CD4-positive, alpha-beta T cell treated with Interleukin-10 for 1 hour (primary cell): ENCODE measurements at places on chromosomes 1 and 21.

- DNase-seq, result no peak
Measured at GRCh38 chr1:147641291-147641690, 29.0 kb downstream of the ACP6 start.

DNA sequence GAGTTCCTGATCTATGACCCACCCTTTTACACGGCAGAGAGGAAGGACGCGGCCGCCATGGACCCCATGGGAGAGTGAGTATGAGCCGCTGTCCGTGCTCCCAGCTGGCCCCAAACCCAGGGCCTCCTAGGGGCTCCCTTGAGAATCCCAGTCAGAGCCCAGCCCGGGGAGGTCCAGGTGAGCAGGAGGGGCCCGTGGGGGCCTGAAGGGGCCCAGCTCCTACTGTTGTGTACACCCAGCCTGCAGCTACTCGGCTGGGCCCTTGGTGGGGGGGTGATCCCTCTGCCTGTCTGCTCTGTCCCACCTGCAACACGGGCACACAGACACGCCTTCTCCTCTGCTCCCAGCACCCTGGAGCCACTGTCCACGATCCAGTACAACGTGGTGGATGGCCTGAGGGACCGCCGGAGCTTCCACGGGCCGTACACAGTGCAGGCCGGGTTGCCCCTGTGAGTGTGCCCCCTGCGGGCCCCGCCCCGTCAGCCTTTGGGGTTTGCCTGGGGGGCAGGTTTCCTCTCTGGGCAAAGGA is 28.6 kb upstream of the LRRC3 start:
- no peak for DNase-seq

DNA sequence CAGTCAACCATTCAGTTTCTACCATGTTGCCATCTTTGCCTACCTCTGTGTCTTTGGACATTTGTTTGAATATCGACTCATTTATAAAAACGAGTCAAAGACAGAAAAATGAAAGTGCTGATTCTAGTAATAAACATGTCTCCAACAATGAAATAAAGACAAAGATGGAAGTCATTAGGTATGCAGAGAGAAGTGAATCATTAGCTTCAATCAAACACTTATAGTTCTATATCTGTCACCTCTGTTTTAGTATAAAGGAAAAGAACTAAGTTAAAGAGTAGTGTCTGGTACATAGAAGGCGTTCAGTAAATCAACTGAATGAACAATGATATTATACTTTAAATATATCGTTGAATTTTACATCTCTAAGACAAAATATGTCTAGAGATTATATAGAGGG is 1.7 kb upstream of the TSPAN2 start:
- DNase-seq, result no peak

GRCh38 chr1:78255383-78255782 is 209.6 kb downstream of the GIPC2 start:
- DNase-seq, result no peak

DNA sequence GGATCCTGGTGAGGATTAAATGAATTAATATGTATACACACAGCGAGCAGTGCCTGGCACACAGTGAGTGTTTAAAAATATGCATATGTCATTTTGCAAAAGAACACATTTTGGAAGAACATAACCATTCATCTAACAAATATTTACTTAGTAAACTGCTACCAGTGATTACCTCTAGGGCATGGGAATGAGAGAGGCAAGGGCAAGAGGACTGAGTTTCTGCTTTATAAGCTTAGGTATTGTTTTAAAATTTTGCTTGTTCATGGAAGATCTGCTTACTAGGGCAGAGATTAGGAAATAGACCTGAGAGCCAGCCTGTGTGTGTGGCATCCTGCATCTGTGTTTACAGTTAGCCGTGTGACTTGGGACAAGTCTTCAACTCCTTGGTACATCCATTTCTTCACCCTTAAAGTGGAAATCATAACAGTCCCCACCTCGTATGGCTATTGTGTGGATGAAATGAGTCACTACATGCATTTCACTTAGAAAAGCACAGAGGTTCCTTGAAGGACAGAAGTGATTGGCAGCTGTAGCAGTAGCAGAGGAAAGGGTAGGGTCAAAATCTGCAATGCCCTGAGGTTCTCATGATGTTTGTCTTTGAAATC is 198.5 kb upstream of the FMN2 start:
- DNase-seq, result no peak

- DNase-seq, result no peak
Measured at GRCh38 chr1:110594456-110595352, 11.5 kb downstream of the KCNA2 start.

- no peak for DNase-seq
Measured at GRCh38 chr1:208413006-208413405, 168.8 kb upstream of the PLXNA2 start.

DNA sequence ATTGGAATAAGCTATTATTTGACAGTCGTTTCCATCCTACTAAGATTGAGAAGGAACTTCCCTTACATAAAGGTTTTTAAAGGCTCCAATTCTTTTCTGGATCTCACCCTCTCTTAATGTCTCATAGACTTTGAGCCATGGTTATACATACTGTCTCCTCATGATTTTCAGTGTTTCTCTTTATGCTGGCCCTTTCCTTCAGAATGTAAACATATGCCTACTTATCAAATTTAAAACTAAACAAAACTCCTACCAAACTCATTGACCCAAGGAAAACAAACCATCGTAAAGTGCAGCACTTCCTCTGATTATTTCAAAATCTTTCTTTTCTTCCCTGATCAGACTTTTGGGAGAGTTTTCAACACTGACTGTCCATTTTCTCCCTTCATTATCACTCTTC is 163.4 kb upstream of the DPYD start:
- no peak for DNase-seq

DNA sequence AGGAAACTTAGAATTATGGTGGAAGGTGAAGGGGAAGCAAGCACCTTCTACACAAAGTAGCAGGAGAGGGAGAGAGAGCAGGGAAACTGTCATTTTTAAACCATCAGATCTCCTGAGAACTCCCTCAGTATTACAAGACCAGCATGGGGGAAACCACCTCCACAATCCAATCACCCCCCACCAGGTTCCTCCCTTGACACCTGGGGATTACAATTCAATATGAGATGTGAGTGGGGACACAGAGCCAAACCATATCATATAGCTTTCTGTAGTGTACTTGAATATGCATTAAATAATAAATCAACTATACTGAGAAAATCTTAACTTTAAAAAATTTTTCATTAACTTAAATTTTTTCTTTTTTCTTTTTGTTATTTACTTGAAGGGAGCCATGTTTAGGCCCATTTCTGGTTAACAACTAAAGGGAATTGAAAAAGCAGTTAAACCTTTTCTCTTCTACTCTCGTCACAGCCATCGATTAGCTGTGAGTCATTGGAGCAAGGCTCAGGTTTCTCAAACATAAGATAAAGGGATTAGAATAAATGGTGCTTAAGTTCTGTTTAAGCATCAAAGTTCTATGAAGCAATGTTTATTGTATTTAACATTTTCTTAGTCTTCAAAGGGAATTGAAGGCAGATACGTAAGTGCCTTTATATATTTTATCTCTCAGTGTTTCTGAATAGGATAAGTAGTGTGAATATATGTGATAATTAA is 72.2 kb upstream of the DPT start:
- no peak for DNase-seq

GRCh38 chr1:206547104-206547503 is 39.8 kb downstream of the RASSF5 start:
- no peak for DNase-seq

DNA sequence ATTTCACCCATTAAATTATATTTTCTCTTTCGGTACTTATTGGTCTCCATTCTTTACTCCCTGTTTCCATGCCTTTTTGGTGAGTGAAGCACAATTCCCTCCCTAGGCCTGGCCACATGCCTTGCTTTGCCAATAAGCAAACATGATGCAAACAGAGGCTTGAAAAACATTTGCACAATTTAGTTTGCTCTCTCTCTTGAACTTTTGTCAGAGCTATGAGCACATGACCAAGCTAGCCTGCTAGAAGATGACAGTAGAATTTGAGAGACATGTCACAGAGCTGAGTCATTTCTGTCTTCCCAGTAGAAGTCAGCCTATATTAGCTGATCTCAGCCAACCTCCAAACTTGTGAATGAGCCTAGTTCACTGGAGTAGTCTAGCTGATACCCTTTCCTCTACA is 24.6 kb downstream of the ANGPTL3 start:
- no peak for DNase-seq

- DNase-seq, result no peak
Measured at GRCh38 chr21:33039536-33039935, 13.8 kb downstream of the OLIG2 start.

DNA sequence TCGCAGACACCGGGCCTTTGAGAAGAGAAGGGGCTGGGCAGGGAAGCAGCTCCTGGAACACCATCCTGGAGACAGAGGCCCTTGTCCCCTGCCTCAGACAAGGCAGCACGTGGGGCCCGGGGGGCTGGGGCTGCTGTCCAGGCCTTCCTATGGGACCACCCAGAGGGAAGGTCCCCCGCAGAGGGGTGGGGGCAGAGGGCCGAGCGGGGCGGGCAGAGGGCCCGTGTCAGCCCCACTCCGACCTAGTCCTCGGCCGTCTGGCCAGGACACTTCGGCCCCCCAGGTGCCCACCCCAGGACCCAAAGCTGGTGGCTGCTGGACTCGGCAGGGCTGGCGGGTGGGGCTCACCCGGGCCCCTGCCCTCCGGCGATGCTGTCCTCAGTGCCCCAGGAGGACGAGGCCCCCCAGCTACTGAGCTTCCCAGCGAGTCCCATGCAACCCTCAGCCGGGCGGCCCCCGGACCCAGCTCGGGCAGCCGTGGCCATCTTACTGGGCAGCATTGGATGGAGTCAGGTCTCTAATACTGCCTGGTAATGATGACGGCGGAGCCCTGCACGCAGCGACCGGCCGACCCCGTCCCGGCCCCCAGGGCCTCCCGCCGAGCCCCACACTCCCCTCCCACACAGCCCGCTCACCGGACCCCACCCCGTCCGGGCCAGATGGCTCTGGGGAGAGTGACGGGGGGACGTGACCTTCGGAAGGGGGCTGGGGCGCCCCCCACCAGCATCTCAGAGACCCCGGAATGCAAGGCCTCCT is 6.9 kb upstream of the TTLL10 start:
- no peak for DNase-seq

- no peak for DNase-seq
Measured at GRCh38 chr1:246690100-246690499, 34.1 kb upstream of the SCCPDH start.

DNA sequence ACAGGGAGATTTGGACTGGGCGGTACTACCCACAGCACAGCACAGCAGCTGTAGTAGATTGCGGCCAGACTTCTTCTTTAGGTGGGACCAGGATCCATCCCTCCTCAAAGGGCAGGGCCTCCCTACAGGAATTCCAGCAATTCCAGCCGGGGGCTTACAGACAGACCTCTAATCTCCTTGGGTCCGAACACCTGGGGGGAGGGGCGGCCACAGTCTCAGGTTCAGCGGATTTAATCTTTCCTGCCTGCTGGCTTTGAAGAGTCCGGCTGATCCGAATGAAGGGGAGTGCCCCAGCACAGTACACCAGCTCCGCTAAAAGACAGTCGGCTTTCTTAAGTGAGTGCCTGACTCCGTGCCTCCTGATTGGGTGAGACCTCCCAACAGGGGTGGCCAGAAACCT is 1708.5 kb downstream of the BRINP3 start:
- DNase-seq, result no peak

DNA sequence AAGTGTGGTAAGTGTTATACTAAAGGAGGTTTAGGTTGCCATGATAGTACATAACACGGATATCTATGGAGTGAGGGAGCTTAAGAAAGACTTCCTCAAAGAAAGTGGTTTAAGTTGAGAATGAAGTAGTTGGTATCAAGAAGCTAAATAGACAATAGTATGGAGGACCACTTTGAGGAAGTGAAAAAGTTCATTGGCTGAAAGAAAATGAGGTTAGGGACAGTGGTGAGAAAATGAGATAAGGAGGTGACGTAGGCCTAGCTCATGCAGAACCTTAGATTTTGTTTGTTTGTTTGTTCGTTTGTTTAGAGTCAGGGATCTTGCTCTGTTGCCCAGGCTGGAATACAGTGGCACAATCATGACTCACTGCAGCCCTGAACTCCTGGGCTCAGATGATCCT is 72.2 kb upstream of the PPIH start:
- DNase-seq, result no peak

DNA sequence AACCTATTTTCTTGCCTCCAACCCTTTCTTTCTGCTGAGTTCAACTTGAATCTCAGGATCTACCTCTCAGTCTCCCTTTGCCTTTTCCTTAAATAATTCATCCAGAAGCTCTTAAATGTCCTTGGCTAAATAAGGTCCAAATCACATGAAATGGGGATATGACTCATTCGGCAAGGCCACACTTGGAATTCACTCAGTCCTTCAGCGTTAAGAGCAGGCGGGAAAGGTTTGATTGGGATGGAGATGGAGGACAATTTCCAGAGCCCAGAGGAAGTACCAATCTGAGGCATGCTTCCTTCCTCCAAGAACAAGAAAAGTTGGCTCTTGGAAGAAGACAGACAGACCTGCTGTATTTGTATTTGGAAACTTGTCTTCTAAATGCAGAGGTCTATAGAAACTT is 128.5 kb downstream of the PROX1 start:
- no peak for DNase-seq

GRCh38 chr1:193427524-193427923 is 241.1 kb upstream of the B3GALT2 start:
- no peak for DNase-seq

DNA sequence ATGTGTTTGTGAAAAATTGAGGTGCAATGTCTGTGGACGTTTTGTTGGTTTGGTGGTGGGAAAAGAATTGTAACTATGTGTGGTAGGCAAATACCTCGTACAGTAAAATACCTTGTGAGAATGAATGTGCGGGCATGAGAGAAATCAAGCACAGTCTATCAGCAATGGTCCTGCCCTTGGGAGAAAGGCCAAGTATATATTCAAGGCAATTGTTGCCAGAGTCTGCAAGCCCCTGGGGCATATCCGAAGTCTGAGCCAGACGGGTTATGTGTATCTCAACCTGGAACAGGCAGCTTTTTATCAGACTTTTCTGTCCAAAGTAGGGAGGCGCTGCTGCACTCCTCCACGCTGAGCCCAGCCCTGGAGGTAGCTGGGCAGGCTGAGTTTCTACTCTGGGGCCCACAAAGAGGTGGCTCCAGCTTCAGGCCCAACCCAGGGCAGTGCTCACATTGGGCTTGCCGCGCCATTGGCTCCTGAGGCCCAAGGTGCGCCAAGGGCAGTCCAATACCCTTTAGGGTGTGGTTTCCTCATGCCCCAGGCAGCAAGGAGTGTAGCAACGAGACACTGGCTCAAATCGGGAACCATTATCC is 9.4 kb upstream of the GNL2 start:
- DNase-seq, result no peak

GRCh38 chr1:111032295-111032897 is 68.7 kb upstream of the LRIF1 start:
- DNase-seq, result peak; percentile 69

- DNase-seq, result no peak
Measured at GRCh38 chr1:239952348-239953308, 139.1 kb upstream of the FMN2 start.

GRCh38 chr1:16064536-16065268 is 8.7 kb downstream of the FAM131C start:
- no peak for DNase-seq

- no peak for DNase-seq
Measured at GRCh38 chr1:87864676-87865075, 536.0 kb downstream of the LMO4 start.

DNA sequence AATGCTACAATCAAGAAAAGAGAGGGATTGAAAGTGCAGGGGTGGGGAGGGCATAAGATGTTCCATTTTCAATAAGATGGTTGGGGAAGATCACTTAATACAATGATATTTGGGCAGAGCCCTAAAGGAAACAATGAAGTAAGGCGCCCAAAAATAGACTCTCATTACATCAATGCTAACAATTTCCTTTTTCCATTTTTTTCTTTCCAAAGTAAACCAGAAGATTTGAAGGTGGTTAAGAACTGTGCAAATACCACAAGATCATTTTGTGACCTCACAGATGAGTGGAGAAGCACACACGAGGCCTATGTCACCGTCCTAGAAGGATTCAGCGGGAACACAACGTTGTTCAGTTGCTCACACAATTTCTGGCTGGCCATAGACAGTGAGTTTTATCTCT is 16.8 kb downstream of the IFNAR2 start:
- no peak for DNase-seq
